ENCODE measurements at places on chromosomes 5 and 9.

GRCh38 chr5:160378330-160378729, 7.9 kb upstream of the C1QTNF2 start:
- DNase-seq: no peak

GRCh38 chr5:61498121-61498520, 166.1 kb downstream of the ZSWIM6 start:
- DNase-seq: no peak

- DNase-seq: no peak
Measured at GRCh38 chr5:5374009-5374715, 48.3 kb upstream of the ICE1 start.

GRCh38 chr9:36143245-36143641, 6.7 kb downstream of the GLIPR2 start:
- no peak for DNase-seq

- DNase-seq: no peak
Measured at GRCh38 chr5:83494087-83494620, 22.6 kb downstream of the VCAN start.

DNA sequence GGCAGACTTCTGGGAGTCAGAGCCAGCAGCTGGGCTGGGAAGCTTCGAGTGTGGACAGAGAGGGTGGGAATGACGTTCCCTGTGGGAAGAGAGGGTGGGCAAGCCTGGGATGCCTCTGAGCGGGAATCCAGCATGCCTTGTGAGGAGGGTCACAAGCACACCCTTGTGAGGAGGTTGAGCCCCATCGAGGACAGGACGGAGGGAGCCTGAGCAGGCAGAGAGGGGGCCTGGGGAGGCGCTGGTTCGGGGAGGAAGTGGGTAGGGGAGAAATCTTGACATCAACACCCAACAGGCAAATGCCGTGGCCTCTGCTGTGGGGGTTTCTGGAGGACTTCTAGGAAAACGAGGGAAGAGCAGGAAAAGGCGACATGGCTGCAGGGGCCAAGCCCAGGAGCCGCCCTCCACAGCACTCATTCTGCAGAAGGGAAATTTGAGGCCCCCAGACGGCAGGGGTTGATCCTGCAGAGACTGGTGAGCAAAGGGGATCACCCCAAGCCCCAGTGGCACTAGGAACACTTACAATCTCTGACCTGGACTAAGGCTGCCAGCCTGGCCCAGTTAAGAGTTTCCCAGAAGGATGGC, 1.1 kb upstream of the IL13 start:
- DNase-seq: no peak

GRCh38 chr9:133127340-133127981, 6.4 kb upstream of the RALGDS start:
- DNase-seq: no peak

GRCh38 chr5:90161414-90161813, 248.1 kb downstream of the CETN3 start:
- DNase-seq: no peak

DNA sequence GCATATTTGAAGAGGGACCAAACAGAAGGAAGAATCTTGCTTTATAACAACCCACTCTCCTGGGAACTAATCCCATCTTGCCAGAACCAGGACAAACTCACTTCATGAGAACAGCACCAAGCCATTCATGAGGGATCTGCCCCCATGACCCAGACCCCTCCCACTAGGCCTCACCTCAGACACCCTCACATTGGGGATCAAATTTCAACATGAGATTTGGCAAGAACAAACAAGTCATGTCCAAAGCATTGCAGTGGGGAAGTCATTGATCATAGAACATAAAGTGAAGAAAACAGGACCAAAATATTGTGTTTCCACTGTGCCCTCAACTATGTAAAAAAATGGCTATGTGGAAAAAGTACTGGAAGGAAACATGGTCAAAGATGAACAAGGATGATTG, 43.9 kb downstream of the MAP1B start:
- DNase-seq: no peak

- no peak for DNase-seq
Measured at GRCh38 chr9:116895961-116896360, 208.9 kb downstream of the TRIM32 start.

DNA sequence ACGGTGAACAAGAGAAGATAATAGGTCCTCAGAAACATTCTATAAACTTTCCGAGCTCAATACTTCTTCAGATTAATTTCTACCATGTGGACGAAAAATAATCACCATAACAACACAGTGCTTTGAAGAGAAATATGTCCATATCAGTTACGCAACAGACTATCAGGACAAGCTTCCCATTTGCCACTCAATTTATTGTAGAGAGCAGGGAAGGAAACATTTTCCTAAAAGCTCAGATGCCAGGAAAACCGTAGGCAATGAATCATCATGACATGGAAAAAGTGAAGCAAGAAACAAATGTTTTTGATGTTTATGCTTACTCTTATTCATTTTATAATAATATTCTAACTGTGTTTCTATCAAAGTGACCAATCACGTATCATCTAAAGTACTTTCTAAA, 87.6 kb downstream of the S1PR3 start:
- DNase-seq: no peak

DNA sequence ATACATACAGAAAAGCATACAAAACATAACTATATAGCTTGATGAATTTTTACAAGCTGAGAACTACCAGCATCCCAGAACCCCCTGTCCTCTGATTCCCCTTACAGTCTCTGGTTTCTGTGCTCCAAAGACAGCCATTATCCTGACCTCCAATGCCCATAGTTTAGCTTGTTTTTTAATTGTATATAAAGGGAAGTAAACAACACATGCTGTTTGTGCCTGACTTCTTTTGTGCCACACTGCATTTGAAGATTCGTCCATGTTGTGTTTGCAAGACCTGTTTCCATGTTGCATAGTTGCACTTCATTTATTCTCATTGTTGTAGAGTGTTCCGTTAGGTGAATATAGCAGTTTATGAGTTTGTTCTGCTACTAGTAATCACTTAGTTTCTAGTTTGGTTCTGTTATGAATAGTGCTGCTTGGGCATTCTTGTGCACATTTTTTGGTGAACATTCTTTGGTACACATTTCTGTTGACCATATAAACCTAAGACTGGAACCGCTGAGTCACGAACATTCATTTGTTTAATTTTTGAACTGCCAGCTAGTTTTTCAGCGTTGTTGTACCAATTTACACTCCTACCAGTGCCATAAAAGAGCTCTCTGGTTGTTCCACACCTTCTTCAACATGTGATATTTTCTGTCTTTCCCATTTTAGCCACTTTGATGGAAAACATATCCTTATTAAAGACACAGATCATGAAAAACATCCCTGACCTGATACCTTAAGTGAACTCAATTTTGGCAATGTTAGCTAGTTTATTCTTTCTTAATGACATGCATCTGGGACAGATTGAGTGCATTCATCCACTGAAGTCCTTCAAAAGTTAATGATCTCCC, 78.1 kb upstream of the ANXA1 start:
- DNase-seq: no peak

GRCh38 chr5:133995883-133996563, 8.8 kb downstream of the VDAC1 start:
- DNase-seq: no peak

- no peak for DNase-seq
Measured at GRCh38 chr9:80763536-80763935, 925.8 kb downstream of the TLE1 start.

GRCh38 chr5:55541056-55541635, 6.4 kb upstream of the PLPP1 start:
- no peak for DNase-seq
